ENCODE measurements at places on chromosomes 12 and 14.

DNA sequence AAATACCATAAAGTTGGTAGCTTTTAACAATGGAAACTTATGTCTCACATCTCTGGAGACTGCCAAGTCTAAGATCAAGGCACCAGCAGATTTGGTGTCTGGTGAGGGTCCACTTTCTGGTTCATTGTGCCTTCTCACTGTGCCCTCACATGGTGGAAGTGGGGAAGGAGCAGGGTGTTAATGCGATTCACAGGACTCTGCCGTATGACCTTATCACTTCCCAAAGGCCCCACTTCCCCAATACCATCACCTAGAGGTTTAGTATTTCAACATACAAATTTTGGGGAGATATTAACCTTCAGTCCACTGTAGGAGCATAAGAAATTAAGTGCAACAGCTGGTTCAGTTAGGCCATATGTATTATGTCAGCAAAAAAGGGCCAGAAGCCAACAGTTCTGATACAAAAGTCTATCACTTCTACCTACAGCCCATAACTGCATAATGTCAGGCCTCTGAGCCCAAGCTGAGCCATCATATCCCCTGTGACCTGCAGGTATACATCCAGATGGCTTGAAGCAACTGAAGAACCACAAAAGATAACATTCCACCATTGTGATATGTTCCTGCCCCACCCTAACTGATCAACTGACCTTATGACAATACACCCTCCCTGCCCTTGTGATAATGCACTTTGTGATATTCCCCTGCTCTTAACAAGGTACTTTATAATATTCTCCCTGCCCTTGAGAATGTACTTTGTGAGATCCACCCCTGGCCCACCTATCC is 24.7 kb downstream of the DDHD1 start:
- no peak for DNase-seq

- peak; percentile 42 for DNase-seq
Observed at GRCh38 chr14:89485264-89485663, 68.2 kb upstream of the FOXN3 start.

- peak; percentile 61 for DNase-seq
Observed at GRCh38 chr12:94721173-94721572, 70.8 kb upstream of the TMCC3 start.

DNA sequence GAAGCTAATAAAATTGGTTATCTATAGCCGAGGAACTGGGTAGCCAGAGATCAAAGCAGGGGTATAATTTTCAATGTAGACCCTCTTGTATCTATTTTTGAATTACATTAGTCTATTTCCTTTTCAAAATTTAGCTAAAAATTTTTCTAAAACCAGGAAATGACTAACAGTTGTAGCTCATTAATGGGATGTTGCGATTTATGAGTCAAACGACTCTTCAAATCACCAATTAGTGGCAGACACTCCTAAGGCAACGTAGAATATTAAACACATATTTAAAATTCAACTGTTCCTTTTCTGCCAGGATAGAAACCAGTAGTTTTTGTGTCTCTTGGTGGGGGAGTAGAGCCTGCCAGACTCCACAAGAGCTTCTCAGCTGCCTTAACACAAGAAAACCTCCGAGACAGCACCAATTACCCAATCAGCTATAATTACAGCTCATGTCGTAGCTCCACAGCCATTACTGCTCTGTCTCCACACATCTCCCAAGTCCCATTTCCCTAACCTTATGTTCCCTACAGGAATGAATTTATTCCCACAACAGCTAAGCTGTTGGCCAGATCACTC is 26.9 kb downstream of the GCN1 start:
- no peak for DNase-seq

DNA sequence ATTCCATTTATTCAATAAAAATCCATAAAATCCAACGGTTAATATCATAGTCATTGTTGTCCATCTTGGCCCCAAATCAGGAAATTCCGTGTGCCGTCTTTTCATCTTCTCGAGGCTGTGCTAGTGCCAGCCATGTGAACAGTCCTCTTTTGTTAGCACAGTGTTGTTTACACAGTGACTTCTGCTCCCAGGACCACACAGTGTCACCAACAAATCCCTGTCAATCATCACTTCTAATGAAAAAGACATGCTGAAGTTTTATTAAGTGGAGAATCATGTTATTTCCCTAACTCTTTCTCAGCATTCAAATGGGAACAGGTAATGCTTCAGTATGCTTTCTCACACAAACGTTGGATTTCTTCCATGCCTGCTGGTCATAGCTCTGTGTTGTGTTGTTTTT is 1.9 kb upstream of the SLCO1A2 start:
- DNase-seq: no peak

DNA sequence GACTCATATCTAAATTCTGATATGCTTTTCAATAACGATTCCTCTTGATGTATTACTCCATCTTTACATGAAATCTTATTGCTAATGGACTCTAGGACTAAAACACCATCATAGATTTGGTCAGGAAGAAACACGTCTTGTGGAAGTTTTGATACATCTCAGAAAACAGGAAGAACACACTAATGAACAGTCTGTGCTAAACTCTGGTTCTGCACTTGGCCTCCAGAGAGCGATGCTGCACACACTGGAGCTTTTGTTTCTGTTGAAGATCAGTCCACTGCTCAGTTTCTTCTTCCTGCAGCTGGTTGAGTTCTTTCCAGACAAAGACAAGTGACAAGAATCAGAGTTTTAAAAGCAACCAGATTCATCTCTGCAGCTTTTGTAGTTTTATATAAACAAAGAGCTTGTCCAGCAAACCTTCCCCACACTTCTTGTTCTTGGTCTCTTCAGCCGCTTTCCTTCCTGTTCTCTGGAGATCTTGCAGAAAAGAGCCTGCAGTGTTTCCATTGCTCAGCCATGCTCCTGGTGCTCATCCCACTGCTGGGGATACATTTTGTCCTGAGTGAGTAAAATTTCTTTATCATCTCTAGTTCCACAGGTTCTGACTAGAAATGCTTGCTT is 229.1 kb upstream of the OR4E1 start:
- DNase-seq: no peak

- DNase-seq: no peak
Observed at GRCh38 chr14:73397810-73398209, 60.5 kb downstream of the NUMB start.

- DNase-seq: no peak
Observed at GRCh38 chr14:44271637-44272036, 235.4 kb downstream of the FSCB start.

DNA sequence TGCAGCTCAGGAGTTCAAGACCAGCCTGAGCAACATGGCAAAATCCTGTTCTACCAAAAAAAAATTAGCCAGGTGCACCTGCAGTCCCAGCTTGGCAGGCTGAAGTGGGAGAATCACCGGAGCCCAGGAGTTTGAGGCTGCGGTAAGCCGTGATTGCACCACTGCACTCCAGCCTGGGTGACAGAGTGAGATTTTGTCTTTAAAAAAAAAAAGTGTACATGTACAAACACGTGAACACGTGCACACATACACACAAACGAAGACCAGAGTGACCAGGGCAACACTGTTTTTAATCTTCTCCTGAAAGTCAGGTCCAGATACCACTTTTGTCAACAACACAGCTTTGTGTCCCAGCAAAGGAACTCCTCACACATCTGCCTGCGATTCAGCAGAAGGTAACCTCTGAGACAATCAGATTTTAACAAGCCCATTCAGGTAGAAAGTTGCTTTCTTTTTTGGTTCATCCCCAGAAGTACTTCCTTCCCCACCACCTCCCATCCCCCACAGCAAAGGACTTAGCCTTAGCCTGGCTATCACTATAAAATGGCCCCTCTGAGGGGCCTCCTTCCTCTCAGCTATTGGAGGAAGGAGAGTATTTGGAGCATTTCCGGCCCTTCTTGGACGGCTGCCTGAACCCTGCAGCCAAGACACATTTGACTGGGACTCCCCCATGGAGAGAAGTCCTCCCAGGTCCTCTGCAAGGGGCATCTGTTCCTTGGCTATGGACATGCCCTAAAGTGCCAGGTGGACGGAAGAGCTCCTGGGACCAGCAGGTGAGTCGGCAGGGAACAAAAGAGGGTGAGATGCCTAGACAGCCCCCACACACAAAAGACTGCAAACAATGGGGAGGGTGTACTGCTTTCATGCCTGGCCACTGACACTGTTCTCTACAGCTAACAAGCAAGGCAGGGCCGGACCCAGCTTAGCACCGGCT is 9.8 kb downstream of the CTDSP2 start:
- peak; percentile 68 for DNase-seq

- peak; percentile 12 for DNase-seq
Observed at GRCh38 chr14:35050652-35051051, 4.6 kb downstream of the FAM177A1 start.

- peak; percentile 70 for DNase-seq
Observed at GRCh38 chr12:6852651-6853354, 853 bp downstream of the USP5 start.

DNA sequence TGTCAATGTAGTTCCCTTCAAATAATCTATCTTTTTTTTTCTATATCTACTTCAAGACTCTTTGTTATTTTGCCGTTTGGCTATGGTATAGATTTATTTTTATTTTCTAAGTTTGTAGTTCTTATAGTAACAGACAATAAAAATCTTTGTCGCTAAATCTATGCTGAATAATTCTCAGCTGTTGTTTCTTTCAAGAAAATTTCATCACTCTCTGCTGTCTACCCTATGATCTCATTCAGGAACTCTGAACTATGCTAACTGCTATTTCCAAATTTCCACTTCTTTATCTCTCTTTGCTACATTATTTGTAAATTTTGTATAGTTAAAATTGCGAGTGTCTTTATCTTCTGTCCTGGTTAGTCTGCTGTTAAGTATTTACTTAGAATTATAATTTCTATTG is 353.6 kb downstream of the LRFN5 start:
- DNase-seq: no peak

DNA sequence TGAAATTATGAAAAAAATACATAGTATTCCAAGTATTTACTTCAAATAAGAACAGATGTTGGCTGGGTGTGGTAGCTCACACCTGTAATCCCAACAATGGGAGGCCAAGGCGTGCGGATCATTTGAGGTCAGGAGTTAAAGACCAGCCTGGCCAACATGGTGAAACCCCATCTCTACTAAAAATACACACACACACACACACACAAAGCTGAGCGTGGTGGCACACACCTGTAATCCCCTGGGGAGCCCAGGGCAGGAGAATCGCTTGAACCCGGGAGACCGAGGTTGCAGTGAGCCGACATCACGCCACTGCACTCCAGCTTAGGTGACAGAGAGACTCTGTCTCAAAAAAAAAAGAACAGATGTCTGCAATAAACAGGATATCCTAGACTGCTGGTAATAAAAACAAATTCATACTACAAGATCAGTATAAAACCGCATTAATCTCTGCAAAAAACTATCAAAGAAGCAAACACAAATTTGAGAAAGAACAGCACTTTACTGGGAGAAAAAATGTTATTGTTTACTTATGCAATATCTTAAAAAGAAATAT is 23.8 kb downstream of the EEA1 start:
- no peak for DNase-seq

DNA sequence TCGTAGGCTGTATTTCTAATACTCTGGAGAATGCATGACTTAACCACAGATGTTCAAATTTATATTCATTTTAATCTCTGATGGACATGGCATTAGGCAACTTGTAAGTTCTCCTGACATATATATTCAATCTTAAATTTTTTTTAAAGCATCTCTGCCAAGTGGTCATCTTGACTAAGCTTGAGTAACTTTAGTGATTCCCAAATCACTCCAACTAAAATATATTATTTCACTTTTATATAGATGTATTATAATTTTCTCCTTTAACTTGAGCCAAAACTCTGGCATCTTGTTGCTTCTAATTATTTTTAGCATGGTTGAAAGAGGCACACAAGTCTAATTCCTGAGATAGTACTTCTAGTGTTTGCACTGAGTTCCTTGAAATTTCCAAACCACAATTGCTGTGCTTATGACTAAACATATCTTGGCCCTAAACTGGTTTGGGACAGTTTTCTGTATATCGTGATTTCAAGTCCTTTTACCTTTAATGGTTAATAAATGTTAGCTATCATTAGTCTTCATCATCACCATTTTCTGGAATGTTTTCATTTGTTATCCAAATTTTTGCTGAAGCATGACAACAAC is 8.4 kb downstream of the LRFN5 start:
- DNase-seq: no peak

DNA sequence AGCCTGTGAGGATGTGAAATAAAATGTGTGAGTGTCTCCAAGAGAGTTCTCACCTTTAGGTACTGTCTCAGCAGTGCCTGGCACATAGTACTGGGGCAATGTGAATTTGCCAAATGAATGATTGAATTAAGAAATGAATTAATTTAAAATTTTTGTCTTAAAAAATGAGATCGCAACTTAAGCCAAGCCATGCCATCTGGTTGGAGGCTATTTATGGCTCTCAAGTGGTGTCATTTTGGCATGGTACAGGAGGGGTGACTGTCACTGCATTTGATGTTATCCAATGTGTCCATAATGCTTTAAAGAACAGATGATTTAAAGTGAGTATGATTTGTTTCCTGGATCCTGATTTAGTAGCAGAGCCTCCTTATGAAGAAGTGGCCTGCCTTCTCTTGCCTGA is 80.3 kb downstream of the SRGAP1 start:
- no peak for DNase-seq

DNA sequence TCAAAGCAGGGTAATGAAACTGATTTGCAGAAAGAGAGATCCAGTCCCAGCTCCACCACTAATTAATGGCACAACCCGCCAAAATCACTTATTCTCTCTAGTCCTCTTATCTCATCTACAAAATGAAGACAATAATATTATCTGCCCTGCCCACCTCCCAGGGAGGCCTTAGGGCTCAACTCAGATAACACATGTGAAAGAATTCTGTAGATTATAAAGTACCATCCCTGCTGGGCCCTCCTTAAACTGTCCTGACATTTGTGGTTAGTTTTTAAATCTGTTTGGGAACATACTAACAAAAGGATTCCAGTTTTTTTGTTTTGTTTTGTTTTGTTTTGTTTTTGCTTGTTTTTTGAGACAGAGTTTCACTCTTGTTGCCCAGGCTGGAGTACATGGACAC is 7.3 kb downstream of the POMT2 start:
- DNase-seq: no peak

GRCh38 chr12:54538136-54538700 is 11.2 kb upstream of the PDE1B start:
- DNase-seq: no peak

- no peak for DNase-seq
Observed at GRCh38 chr12:90653040-90653439, 301.9 kb downstream of the CCER1 start.

DNA sequence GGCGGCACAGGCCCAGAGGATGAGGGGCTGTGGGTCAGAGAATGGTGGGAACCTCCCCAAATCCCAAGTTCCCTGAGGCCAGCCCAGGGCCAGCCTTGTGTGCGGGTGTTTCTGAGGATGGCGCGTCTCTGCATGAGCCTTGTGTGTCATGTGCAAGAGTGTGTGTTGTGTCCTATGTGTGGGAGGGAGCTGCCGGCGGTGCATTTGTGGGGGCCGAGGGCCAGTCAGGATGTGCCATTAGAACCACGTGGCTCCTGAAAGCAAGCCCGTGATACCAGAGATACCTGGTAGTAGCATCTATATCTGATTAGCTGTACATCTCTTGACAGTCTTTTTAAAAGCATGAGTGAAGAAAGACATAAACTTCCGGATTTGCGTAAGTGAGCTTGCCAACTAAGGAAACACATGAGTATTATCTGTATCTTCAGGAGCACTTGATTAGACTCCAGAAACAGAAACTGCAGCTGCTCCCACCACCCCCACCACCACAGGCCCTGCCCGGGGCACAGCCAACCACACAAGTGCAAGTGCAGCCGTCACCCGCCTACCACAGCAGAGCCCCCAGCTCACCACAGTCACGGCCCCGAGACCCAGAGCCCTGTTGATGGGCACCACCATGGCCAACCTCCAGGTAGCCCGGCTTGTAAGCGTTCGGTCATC is 19.2 kb downstream of the DDX51 start:
- DNase-seq: no peak

GRCh38 chr12:31584782-31585181 is 6.2 kb downstream of the DENND5B start:
- DNase-seq: no peak

GRCh38 chr12:31834150-31834549 is 105.3 kb upstream of the AMN1 start:
- DNase-seq: no peak
